ENCODE measurements at places on chromosomes 1 and 21.

GRCh38 chr1:165686121-165686970 is 12.0 kb downstream of the ALDH9A1 start:
- DNase-seq, result peak; percentile 60

- no peak for DNase-seq
These were observed 72.0 kb upstream of the CLDN14 start for GRCh38 chr21:36551731-36552433.

- no peak for DNase-seq
These were observed 68.5 kb downstream of the SLC37A1 start for GRCh38 chr21:42581993-42582786.

- no peak for DNase-seq
These were observed 123.9 kb downstream of the ST6GALNAC3 start for GRCh38 chr1:76198452-76198851.

DNA sequence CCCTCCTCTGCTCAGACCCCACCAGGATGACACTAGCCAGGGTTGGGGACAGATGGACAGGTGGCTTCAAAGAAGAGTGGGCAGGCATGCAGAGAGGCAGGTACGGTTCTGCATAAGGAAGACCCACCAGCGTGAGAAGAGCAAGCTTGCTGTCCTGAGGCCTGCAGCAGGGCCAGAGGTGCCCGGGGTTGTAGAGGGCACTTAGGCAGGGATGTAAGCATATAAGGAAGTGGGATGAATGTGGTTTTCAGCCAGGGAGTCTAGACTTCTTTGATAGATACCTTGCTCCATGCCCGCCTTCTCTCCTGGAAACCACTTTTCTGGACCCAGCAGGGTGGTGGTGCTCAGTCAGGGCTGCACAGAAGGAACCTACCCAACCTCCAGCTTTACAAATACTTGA is 1.4 kb downstream of the TTC39A start:
- DNase-seq, result no peak

- DNase-seq, result no peak
These were observed 21.7 kb downstream of the RCOR3 start for GRCh38 chr1:211280910-211281309.

DNA sequence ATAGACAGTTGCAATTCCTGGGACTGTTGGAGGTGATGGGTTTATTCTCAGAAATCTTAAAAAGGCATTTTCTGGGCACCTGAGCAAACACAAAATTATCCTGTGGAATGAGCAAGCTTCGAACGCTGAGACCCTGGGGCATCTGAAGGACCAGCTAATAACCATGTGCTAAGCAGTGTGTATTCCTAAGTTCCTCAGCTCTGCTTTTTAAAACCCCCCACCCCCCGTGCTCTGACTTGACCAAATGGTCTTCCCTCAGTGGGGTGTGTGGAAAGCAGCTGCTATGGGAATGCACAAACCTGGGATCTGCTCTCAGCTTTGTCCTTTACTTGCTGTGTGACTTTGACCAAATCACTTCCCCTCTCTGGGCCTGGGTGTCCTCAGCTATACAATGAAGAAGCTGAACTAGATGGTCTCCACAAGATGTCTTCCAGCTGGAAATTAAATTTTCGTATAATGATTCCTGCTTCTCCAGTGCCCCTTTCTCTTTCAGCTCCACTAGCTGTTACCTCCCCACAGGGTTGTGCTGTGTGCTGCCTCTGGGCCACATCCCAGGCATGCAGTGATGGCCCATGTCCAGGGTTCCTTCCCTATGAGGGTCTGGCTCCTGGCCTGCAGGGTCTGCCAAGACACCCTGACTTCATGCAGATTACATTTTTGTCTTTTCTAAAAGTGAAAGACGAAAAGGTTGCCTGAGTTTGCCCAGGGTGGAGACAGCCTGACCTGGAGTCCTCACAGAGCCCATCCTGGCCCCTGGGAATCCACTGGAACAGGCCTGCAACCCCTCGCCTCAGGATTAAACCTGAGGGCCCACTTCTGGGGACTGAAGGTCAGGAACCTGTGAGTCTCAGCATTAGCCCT is 14.9 kb upstream of the CD247 start:
- DNase-seq, result no peak

DNA sequence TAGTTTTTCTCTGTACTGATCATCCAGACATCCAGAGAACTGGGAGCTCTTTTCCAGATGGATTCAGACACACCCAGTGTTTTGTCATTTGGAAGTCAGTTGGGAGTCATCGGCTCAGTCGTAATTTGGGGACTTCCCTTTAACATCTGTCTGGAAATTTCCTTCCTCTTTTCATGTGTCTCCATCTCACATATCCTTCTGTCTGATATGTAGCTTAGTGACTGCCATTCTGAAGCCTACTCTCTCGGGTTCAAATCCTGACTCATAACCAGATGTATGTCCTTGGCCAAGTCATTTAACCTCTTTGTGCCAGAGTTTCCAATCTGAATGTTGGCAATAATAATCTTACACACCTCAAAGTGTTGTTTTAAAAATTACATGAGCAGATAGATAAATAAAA is 3.0 kb downstream of the MORC3 start:
- no peak for DNase-seq

DNA sequence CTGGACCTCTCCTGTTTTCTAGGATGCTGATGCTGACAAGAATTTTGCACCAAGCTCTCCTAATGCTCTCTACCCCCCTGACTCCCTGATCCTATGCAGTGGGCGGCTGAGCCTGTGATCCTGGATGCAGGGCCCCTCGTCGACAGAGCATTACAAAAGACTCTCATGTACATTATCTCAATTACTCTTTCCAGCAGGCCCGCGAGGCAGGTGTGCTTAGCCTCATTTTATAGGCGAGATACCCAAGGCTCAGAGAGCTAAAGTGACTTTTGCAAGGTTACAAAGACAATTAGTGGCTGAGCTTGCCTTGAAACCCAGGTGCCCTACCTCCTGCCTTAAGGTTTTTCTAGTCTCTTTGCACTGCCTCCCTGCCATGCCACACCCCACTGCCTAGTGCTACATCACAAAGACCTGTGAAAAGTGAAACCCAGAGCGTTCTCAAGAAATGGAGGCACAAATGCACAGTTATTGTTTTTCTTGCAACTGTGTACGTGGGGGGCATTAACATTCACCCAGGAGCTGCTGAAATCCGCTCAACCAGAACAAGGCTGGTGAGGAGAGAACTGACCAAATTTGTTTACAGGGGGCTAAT is 10.0 kb upstream of the C8A start:
- no peak for DNase-seq

DNA sequence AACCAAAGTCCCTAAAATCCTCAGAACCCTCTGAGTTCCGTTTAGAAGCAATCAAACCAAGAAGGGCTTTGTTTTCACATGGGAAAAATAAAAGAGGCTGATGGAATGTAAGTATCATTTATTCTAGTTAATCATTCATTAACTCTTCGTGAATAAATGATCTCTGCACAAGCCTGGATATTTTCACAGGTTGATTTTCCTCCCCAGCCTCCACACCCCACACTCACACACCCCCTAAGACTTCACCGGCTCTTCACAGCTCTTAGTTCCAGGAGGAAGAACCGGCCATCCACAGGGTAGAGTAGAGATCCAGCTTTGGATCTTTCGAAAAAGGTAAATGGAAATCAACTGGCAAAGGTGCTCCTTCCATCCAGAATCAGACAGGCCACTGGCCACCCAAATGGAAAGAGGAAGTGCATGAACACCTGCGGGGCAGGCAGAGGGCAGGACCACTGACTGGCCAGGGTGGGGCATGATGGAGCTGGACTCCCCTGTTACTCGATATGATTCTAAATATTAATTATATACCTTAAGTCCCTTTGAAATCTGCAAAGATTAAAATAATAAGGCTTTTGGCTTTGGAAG is 10.0 kb downstream of the C1orf198 start:
- DNase-seq, result no peak

DNA sequence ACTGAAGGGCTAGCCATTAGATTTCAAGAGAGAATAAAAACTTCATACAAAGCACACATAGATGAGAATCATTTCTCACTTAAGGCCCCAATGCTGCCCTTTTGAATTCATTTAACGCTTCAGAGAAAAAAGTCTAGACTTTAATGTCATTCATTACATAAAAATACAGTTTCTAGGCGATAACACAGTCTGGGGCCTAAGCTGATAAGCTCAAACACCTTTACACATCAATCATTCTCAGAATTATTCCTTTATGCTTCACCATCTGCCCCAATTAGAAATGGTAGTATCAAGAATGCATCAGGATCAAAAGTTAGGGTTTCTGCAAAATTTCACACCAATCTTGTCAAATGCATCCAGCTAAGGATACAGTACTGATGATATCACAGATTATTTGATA is 100.1 kb upstream of the HP1BP3 start:
- no peak for DNase-seq

GRCh38 chr1:206446688-206447421 is 23.4 kb upstream of the IKBKE start:
- no peak for DNase-seq

GRCh38 chr1:205514211-205515142 is 10.0 kb downstream of the CDK18 start:
- DNase-seq, result no peak
